ENCODE measurements at places on chromosomes 6 and 20.

DNA sequence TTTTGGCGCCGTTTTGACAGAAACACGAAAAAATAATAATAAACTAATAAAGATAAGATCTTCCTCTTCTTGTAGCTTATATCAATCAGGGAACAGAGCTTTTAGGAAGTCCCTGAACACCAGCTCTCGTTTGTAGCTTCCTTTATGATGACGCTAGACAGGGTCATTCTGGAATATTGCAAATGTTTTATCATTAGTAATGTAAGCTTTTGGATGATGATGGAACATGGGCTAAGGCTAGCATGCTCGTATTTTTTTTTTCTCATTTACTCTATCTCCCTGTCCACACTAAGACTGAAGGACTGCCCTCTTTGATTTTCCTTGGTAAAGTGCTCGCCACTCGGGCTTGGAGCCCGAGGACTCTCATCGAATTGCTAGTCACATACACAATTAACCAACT is 22.1 kb upstream of the POM121L2 start:
- no peak overlapping the region for H3K4me3 ChIP-seq
- H3K4me1 ChIP-seq, result no peaks in the 10 kb centered on the region
- H3K27me3 ChIP-seq, result no peaks in the 10 kb centered on the region
- no peaks in the 10 kb centered on the region for H3K36me3 ChIP-seq

DNA sequence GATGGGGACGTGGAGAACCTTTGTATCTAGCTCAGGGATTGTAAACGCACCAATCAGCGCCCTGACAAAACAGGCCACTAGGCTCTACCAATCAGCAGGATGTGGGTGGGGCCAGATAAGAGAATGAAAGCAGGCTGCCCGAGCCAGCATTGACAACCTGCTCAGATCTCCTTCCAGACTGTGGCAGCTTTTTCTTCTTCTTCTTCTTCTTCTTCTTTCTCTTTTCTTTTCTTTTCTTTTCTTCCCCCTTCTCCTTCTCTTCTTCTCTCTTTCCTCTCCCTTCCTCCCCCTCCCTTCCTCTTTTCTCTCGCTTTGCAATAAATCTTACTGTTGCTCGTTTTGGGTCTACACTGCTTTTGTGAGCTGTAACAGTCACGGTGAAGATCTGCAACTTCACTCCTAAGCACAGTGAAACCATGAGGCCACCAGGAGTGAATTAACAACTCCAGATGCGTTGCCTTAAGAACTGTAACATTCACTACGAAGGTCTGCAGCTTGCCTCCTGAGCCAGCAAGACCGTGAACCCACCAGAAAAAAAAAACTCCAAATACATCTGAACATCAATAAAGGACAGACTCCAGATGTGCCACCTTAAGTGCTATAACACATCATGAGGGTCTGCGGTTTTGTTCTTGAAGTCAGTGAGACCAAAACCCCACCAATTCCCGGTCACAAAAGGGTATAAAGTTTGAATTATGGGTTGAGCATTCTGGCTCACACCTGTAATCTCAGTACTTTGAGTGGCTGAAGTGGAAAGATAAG is 19.6 kb upstream of the SERPINB1 start:
- H3K27ac ChIP-seq, result no peak overlapping the region
- H3K4me3 ChIP-seq, result no peak overlapping the region
- DNase-seq, result no peak
- no peaks in the 10 kb centered on the region for H3K36me3 ChIP-seq

- peaks cover 11% of the 10 kb centered on the region for H3K4me1 ChIP-seq
- H3K4me3 ChIP-seq, result no peak overlapping the region
- no peak overlapping the region for H3K27ac ChIP-seq
- no peaks in the 10 kb centered on the region for H3K27me3 ChIP-seq
These were observed 59.1 kb downstream of the EZR start for GRCh38 chr6:158759966-158760617.

DNA sequence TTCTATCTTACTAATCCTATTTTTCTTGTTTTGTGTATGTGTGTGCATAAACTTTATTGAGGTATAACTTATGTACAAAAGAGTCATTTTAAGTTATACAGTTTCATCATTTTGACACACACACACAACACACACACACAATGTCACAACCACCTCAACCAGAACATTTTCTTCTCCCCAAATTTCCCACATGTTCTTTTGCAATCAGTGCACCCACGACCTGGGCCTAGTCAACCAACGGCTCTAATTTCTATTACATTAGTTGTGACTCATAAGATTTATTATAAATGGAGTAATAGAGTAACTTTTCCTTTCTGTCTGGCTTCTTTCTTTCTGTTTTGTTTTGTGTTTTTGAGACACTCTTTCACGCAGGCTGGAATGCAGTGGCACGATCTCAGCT is 9.8 kb upstream of the POM121L2 start:
- H3K27me3 ChIP-seq, result no peaks in the 10 kb centered on the region
- H3K4me1 ChIP-seq, result no peaks in the 10 kb centered on the region
- no peaks in the 10 kb centered on the region for H3K36me3 ChIP-seq
- H3K27ac ChIP-seq, result no peak overlapping the region
- H3K4me3 ChIP-seq, result no peak overlapping the region
- DNase-seq, result no peak

GRCh38 chr6:137051790-137052472 is 7.2 kb upstream of the IL20RA start:
- no peaks in the 10 kb centered on the region for H3K36me3 ChIP-seq
- no peak overlapping the region for H3K27ac ChIP-seq
- H3K4me1 ChIP-seq, result no peaks in the 10 kb centered on the region
- no peak for DNase-seq
- no peak overlapping the region for H3K4me3 ChIP-seq

GRCh38 chr20:18669241-18670019 is 81.6 kb downstream of the DTD1 start:
- DNase-seq, result no peak
- no peak overlapping the region for H3K27ac ChIP-seq
- no peaks in the 10 kb centered on the region for H3K4me1 ChIP-seq
- no peaks in the 10 kb centered on the region for H3K36me3 ChIP-seq

- peaks cover 93% of the 10 kb centered on the region for H3K27me3 ChIP-seq
- H3K4me3 ChIP-seq, result peak overlapping the region; percentile 7
- no peak overlapping the region for H3K27ac ChIP-seq
- no peak for DNase-seq
These were observed 2.7 kb upstream of the PAX1 start for GRCh38 chr20:21702553-21703470.

Data from iPS DF 6.9 (cell line).